ENCODE measurements at places on chromosomes 1 and 21.

- DNase-seq: no peak
These were observed 13.9 kb downstream of the BSND start for GRCh38 chr1:55012661-55013060.

DNA sequence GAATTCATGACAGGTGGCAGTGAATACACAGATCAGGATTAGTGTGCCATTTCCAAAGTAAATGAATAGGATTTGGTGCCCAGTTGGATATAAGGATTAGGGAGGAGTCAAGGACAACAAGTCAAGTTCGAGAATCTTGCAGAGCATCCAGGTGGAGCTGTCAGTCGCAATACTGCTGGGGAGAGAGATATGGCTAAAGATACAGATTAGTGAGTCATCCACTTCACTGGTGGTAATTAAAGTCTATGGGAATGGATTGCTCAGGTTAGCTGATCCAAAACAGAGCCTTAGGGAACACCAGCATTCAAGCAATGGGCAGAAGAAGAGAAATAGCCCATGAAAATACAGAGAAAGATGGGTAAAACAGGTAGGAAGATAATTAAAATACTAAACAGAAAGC, 26.8 kb downstream of the BCAS2 start:
- DNase-seq: no peak

DNA sequence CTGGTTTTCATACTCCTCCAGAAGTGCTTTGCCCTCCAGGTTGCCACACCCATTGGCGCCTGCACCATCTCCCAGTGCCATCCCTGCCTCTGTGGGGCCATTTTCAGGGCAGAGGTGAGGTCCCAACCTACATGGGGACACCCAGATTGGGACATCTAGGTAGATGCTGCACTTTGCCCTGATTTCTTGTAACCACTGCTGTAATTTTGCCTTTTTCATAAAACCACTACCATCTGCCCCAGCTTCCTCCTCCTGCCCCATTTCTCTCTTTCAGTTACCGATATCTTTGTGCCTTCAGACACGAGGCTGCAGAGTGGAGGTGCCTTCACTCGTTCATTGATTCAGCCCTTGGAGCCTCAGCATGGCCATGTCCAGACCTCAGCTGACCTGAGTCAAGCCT, 21.4 kb downstream of the FAAH start:
- DNase-seq: no peak

DNA sequence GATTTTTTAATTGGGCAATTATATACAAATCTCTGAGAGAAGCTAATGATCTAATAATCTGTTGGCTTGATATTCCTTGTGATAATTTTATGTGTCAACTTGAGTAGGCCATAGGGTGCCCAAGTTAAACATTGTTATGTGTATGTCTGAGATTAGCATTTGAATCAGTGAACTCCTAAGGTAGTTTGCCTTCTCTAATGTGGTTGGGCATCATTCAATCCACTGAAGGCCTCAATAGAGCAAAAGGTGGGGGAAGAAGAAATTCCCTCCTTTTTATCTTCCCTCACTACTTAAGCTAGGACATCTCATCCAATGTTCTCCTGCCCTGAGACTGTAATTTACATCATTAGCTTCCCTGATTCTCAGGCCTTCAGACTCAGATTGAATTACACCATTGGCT, 394.5 kb downstream of the LMO4 start:
- no peak for DNase-seq
